ENCODE measurements at places on chromosomes 5 and 9. TPM values are rescaled to one million over a fixed set of nuclear protein-coding genes. Genes with fewer than 3 reads are reported as not detected.

- no peak for DNase-seq
Measured at GRCh38 chr5:11384441-11385250, 519.6 kb downstream of the CTNND2 start.

- no peak for DNase-seq
Measured at GRCh38 chr9:16597136-16597535, 273.3 kb downstream of the BNC2 start.

FLT4 gene
- total RNA-seq = not detected

TSLP gene
- total RNA-seq = not detected

DNA sequence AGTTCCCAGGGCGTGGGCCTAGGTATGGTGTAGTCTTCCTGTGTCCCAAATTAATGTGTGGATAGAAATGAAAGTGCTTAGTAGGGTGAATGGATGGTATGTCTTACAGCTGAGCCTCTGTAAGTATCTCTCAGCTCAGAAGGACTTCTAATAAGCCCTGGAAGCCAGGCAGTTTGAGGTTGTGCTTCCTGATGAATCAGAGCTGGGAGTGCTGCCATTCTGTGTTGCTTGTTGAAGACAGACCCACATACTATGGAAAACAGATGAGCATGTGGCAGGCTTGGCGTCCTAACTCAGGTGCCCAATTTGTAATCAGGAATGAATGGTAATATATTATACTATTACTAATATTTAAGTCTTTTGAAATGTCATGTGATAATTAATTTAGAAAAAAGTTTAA, 69.8 kb downstream of the CMYA5 start:
- no peak for DNase-seq

DNA sequence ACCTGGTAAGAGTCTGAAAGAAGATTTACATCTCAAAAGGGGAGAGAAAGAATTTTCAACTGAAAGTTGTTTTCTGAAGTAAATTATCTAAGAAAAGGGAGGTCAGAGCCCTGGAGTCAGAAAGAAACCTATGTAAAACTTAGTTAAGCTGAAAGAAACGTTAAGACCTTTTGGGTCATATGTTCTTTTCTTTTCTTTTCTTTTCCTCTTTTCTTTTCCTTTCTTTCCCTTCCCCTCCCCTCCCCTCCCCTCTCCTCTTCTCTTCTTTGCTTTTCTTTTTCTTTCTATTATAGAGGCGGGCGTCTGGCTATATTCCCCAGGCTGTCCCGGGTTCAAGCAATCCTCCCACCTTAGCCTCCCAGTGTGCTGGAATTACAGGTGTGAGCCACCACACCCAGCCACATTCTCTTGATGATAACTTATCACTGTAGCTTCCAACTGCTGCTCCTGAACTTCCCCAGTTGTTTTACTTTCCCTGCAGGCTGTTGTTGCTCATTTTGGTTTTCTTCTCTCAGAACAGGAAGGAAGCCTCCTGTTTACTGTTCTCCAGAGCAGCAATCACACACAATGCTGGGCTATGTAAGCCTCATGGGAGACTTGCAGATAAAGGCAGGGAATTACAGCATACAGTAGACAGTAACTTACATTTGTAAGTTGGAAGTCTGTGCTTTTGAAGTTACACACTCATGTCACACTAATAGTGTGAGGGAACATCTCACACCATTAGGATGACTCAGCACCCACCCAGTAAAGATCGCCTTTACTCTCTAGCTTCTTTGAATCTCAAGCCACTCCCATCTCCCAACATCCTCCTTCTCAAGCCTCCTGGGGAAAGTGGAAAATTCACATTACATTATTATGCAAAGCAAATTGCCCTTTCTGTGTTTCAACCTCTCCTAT, 2216.6 kb upstream of the WWC1 start:
- DNase-seq = no peak

ISOC1 gene
- total RNA-seq = 29.8 TPM

CACFD1 gene
- total RNA-seq = 27.0 TPM

DNA sequence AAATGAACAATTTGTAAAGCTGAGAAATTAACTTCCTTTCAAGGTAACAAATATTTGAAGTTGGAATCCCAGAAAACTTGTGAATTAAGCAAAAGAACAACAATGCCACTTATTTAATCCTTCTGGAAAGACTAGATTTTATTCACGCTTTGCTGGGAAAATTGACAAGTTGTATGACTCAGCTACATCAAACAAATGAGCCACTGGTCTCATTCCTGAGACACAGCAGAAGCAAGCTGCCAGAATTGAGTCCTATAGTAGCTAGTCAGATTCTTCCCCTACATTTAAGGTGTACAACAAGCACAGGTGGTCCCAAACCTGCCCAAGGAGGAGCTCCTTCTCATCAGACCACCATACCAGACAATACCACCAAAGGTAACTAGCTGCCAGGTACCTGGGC, 280.7 kb downstream of the SPOCK1 start:
- no peak for DNase-seq

GRCh38 chr5:2269656-2270055, 386.9 kb upstream of the IRX4 start:
- no peak for DNase-seq

- no peak for DNase-seq
Measured at GRCh38 chr9:82081496-82081895, 92.9 kb downstream of the SPATA31D1 start.

GRCh38 chr5:179801304-179802206, 5.1 kb downstream of the MGAT4B start:
- peak; percentile 46 for DNase-seq
